T follicular helper cell (primary cell): ENCODE measurements at places on chromosomes 7 and 10.

DNA sequence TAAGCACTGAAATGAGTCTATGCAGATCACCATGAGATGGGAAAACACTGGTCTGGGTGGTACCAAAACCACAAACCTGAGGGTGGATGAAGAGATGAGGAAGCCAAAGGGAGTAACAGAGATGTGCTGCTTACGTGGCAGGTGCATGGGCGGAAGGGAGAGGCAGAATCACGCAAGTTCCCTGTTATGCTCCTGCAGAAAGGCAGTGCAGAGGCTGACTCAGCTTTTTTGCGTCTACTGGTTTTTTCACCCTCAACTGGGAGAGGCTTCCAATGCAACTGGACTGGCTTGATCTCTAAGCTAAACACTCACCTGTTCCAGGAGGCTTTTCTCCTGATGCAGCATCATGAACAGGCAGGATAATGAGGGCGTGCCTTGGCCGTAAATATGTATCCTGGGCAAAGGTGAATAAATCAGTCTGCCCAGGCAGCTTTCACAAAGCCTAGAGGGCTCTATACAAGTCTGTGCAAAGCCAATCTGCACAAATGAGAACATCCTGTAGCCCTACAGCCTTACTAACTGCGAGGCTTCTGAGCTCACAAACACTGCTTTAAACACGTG is 95.4 kb upstream of the AFAP1L2 start:
- peak; percentile 41 for DNase-seq

GRCh38 chr10:120005207-120006201 is 113.0 kb downstream of the SEC23IP start:
- no peak for DNase-seq

DNA sequence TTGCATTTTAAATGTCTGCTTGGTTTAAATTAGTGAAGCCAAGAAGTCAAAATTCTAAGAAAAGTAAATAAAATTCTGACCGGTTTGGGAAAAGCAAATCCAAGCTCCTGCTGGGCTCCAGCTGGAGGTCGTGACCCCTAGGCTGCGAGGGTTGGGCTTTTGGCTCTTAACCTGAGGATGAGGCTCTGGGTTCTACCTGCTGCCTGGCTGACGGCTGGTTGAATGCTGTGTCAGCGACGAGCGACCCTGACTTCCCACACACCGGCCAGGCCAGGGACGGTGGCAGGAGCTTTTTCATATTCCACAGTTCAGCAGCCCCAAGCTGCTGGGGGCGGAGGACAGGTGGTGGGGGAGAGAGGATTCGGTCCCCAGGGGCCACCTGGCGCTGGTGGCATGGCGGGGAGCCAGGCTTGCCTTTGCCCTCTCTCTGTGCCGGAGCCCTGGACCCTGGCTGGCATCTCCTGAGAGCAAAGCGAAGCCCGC is 843 bp upstream of the PLPP4 start:
- no peak for DNase-seq

- peak; percentile 65 for DNase-seq
Measured at GRCh38 chr10:102645741-102646609, 1.7 kb downstream of the TRIM8 start.

- no peak for DNase-seq
Measured at GRCh38 chr7:990933-991728, 8.2 kb downstream of the CYP2W1 start.

DNA sequence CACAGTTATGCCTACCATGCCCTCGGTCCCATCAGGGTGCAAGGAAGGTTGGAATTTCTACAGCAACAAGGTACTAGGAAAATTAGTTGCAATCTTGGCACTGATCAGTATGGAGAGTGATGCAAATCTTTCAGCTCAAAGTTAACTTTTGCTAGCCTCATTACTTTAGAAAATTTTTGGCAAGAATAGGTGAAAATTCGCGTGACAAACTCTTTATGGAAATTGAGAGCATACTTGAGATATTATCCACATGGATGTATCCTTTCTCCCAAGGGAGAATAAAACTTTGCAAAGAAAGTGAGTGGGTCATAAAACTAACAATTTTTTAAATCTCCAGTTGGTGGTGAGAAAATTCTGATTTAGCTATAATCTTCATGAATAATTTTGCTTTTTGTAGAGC is 71.1 kb upstream of the SLC39A12 start:
- no peak for DNase-seq

DNA sequence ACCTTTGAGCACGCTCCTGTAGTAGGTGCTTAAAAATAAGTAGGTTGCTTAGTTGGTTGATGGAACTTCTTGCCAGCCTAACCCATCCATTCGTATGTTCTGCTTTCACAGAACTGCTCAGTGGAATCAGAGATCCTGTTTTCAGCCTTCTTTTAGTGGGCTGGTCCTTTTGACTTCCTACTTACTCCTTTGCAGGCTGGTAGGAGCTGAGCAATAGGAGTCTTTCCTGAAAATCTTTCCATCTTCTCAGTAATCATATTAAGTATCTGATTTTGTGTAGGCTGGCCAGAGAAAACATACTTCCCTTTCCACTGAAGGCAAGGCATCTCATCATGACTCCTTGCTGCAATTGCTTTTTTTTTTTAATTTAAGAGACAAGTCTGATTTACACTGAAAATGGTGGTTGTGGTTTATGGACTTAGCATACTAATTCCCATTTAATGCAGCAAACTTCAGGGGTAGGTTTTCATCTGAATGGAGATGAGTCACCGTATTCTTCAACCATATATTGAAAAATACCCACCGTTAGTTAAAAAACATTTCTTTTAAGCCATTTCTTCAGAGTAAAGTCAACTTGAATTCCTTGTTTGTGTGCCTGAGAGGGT is 208.0 kb downstream of the ZNF365 start:
- no peak for DNase-seq

DNA sequence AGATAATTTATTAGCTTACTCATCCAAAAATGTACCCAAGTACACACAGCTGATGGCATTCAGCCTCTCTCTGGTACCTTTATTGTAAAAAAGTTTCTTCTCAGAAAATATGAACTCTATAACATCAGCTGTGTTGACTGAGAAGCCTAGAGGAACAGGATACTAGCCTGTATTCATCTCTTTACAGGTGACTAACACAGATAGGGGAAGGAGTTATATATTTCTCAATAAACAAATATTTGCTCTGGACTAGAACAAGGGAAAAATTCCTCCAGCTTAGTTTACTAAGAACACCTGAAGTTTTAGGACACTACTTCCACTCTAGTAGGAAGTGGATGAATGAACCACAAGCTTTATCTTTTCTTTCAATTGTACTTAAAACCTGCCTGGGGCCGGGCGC is 67.8 kb downstream of the ZNF248 start:
- DNase-seq = no peak

DNA sequence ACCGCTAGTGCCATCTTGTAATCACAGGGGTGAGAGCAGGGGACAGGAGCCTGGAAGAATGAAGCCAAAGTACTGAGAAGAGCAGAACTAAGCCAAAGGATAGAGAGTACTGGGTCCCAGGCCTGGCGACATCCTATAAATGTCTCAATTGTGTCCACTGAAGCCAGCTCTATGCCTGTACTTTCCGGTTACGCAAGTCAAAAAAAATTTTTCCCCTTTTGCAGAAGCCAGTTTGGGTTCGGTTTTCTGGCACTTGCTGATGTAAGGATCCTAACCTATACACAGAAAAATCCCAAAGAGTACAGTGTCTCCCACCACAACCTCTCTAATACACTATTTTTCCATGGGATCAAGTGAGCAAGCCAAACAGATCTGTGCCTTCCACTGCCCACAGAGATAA is 61.1 kb downstream of the PLXNA4 start:
- no peak for DNase-seq
